ENCODE measurements at places on chromosomes 7 and 10.

- DNase-seq: no peak
Measured at GRCh38 chr7:34354011-34354410, 304.0 kb upstream of the NPSR1 start.

DNA sequence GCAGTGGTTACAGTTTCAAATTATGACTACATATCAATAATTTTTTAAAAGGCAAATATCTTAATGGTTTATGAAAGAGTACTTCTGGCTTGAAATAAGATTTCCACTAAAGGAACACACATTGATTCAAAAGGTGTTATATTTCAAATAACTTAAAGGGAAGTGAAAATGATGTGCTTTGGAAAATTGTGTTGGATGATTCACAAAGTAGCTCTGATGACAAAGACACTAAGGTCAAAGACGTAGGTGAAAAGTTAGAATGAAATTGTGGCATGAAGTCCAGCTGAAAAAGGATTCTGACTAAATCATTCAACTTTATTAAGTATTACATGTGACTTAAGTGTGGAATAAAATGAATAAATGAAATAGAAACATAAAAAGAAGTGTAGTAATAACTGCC, 20.8 kb upstream of the OR2A5 start:
- no peak for DNase-seq

- no peak for DNase-seq
Measured at GRCh38 chr10:78071140-78071856, 37.6 kb downstream of the RPS24 start.

DNA sequence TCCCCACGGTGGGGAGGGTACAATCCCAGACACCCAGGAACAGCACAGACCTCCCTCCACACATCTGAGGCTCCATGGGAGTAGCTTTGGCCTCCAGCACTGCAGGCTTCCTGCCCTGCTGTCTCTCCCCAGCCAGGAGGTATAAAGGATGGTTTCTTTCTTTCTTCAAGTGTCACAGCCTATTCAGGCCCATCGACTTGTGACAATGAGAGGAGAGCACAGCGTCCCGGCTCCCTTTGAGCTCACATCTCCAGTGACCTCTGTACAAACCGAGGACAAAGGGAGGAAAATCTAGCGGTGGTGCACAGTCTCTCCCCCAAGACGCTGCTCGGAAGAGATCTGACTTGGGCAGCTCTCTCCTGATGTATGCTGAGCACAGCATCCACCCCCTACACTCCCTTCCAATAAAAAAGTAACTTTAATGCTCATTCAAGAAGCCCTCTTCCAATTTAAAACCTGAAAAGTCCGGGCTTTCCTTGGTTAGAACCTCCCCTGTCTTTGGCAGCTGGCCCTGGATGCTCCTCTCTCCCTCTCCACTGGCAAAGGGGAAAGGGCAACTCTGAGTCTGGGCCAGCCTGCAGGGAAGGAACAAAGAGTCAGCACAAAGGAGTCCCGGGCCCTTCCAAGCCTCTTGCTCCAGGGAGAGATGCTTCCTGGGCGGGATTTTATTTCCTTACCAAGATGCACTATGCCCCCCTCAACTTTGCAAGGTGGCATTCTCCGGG, 18.0 kb downstream of the CHST15 start:
- peak; percentile 16 for DNase-seq

- peak; percentile 56 for DNase-seq
Measured at GRCh38 chr7:48298779-48299178, 127.5 kb downstream of the ABCA13 start.

DNA sequence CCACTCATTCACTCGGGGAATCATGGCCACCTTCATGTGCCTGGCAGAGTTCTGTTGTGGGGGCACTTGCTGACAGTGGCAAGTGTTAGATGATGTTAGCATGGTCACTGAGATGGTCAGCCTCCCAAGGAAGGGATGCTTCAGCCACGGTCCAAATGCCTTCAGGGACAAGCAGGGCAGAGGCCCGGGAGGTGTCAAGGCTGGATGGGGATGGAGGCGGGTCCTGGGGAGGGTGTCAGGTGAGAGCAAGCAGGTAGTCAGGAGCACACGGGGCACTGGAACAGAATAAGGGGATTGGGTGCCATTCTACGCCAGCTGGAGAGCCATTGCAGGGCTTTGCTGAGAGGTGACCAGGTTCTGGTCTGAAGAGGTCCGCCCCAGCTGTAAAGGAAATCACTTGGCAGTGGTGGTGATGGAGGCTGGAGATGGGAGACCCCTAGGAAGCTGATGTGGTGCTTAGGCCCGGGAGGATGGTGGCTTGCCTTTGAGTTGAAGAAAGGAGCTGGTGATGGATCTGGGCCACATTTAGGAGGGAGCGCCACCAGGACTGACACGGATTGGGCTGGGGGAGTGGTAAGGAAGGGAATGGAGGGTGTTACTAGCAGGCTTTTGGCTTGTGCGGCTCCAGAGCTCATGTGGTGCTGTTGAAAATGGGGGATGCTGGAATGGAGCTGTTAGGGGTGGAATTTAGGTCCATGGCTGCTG, 24.1 kb downstream of the AGAP3 start:
- no peak for DNase-seq

DNA sequence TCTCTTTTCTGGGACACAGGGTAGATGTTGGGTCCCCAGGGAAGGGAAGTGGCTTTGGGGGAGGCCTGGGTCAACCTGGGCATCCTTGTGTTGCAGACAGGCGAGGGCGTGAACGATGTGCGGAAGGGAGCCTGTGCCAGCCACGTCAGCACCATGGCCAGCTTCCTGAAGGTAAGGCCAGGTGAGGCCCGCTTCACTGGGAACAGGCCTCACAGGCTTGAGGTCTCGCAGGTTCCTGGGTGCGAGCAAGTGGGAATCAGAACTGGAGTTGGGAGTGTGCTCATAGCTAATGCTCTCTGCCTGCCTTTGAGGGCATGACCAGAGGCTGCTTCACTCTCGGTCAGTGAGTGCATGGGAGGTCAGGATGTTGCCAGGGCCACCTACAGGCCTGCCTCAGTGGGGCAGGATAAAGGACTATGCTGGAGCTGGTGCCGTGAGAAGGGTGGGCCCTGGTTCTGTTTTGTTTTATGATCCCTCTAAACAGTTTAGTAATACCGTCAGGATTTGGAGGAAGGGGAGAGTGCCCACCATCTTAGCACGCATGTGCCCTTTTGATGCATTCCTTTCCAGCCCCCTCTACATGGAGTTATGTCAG, 8.4 kb downstream of the DBNL start:
- no peak for DNase-seq

- DNase-seq: no peak
Measured at GRCh38 chr10:9796564-9796963, 1221.1 kb upstream of the CELF2 start.

GRCh38 chr7:11427686-11428273, 404.2 kb downstream of the THSD7A start:
- DNase-seq: peak; percentile 76

- no peak for DNase-seq
Measured at GRCh38 chr7:44148166-44148565, 7.0 kb upstream of the MYL7 start.

DNA sequence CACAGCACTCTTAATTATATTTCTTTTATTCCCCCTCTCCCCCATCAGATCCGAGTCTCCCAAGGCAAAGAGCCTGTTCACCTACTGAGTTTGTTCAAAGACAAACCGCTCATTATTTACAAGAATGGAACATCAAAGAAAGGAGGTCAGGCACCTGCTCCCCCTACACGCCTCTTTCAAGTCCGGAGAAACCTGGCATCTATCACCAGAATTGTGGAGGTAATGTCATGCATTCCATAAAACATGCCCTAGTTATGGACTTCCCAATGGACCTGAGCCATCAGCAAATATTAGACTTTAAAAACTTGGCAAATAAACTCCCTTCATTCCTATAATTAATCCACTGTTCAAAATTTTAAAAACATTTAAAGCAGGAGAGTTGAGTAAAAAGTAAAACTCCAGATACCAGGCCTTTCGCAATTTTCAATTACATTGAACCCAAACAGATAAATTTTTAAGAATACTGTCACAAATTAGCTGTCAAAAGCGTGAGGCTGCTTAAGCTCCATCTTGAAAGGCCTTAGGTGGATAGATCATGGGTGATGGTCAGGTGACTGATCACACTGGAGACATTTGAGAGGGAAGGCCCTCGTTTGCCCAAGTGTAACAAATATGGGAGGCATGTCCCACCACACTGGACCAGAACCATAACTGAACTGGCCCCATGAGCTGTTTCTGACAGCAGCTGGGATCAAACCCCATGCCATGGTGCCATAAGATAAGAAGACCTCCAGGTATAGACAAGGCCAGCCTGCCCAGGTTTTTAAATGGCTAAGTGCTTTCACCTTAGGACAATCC, 46.9 kb upstream of the ARL4A start:
- no peak for DNase-seq

GRCh38 chr10:21212348-21212747, 313.1 kb downstream of the SKIDA1 start:
- DNase-seq: no peak

DNA sequence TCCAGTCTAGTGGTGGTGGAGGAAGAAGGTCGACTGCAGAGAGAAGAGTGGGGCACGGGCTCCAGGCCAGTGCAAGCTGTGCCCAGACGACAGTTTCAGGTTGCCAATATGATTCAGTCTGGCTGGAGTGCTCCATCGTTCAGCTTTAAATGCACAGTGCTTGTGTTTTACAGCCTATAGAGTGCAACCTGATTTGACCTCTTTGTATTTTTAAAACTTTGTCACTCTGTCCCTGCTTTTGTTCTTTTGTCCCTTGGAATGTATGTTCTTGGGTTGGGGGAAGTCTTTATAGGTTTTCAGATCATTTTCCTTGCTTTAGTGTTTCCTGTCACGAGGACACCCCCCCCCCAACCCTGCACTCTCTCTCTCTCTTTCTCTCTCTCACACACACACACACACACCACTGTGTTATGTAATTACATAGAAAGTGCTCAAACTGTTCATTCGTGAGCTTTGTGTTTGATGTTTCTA, 198.0 kb downstream of the CAMK1D start:
- DNase-seq: no peak

All from astrocyte of the spinal cord (primary cell).